CD4-positive, alpha-beta T cell treated with Interleukin-17A for 1 hour (primary cell): ENCODE measurements at places on chromosomes 11 and 22.

GRCh38 chr22:41177622-41178424, 27.3 kb upstream of the L3MBTL2 start:
- DNase-seq, result no peak

DNA sequence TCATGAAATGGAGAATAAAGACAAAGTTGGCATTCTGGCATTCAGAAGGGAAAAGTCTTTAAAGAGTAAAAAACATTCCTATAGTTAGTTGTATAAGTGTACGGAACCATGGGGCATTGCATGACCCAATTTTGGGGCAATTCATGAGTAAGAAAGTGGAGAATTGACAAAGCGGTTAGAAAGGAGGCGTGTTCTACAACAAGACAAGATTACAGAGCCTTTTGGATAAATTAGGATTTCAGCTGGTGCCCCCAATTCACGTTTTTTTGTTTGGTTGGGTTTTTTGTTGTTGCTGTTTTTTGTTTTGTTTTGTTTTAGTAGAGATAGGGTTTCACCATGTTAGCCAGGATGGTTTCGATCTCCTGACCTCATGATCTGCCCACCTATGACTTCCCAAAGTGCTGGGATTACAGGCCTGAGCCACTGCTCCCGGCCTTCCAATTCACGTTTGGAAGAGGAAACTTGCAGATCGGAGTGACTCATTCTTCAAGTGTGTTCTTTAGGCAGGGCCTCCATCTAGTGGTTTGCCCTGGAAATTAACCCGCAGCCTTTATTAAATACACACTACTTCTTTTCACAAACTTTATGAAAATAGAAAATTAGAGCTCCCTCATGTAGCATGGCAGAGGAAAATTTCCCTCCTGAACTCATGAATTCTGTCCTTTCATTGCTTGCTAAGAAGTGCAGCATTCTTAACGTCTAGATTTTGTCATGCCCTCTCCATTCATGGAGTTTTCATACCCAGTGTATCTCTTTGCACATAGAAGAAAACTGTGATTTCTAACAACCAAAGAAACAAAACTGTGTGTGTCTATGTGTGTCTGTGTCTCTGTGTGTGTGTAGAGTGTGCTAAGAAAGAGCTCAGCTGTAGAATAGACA, 118.1 kb downstream of the BBOX1 start:
- DNase-seq, result no peak

- DNase-seq, result peak; percentile 29
Observed at GRCh38 chr11:110430267-110431050, 711 bp downstream of the FDX1 start.

DNA sequence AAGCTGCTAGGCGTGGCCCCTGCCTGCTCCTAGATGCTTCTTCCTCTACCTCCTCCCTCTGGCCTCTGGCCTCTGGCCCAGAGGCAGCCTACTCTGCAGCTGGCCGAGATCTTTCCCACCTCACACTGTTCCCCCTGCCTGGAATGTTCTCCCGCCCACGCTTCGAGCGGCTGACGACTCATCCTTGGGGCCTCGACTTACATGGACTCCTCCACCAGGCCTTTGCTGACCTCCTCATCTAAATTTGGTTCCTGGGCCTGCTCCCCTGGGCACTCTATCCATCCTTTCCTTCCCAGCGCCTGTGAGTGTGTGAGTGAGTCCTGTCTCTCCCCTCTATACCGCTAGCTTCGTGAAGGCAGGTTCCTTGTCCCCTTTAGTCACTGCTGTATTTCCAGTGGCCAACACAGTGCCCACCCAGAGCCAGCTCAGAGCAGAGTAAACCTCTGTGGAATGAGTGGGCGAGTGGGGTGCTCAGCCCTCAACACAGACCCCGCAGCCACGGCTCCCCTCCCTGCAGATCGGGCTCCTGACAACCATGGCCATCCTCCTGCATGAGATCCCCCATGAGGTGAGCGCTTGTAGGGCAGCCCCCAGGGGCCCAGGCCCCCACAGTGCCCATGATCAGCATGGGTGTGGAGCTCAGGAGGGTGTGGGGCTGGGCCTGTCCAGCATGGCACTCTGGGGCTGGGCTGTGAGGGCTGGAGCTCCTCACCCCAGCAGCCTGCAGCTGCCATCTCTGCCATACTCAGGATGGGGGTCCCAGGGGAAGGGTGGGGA, 5.7 kb downstream of the SLC39A13 start:
- DNase-seq, result no peak

DNA sequence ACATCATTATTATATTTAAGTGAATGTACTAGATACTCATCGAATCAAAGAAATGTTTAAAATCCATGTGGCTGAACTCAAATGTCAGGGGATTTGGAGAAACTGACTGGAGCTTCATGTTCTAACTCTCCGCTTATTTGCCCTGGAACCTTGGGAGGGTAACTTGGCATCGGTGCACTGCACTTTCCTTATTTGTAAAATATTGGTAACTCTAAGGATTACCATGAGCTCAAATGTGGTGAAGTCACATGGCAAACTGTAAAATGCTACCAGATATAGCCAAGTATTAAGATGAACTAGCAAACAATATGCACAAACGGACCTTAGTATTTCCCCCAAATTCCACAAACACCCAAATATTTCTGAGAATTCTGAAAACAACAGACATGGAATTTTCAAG, 75.6 kb downstream of the ETS1 start:
- peak; percentile 4 for DNase-seq

- no peak for DNase-seq
Observed at GRCh38 chr22:26079009-26079408, 90.3 kb upstream of the SEZ6L start.

DNA sequence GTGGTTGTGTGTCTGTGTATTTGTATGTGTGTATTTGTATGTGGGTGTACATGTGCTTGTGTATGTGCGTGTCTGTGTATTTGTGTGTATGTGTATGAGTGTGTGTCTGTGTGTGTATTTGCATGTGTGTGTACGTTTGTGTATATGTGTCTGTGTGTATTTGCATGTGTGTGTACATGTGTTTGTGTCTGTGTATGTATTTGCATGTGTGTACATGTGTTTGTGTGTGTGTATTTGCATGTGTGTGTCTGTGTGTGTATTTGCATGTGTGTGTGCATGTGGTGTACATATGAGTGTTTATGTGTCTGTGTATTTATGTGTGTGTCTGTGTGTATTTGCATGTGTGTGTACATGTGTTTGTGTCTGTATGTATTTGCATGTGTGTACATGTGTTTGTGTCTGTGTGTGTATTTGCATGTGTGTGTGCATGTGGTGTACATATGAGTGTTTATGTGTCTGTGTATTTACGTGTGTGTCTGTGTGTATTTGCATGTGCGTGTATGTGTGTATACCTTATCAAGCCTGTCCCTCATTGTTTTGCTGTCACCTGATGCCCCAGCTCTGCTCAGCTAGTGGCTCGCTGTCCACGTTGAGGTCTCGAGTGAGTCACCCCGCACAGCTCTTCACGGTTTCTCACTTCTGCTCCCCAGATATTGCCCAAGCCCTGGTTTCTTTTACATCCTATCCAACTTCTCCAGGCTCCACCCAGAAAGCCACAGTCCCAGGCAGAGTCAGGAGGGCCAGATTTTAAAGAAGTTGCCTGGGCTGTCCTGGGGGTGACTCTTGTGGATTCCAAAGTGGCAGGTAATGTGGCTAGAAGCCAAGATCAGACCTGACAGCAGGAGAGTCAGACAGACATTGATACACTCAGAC, 15.2 kb downstream of the MB start:
- DNase-seq, result peak; percentile 7

GRCh38 chr11:122751292-122752070, 86.8 kb upstream of the CRTAM start:
- no peak for DNase-seq

DNA sequence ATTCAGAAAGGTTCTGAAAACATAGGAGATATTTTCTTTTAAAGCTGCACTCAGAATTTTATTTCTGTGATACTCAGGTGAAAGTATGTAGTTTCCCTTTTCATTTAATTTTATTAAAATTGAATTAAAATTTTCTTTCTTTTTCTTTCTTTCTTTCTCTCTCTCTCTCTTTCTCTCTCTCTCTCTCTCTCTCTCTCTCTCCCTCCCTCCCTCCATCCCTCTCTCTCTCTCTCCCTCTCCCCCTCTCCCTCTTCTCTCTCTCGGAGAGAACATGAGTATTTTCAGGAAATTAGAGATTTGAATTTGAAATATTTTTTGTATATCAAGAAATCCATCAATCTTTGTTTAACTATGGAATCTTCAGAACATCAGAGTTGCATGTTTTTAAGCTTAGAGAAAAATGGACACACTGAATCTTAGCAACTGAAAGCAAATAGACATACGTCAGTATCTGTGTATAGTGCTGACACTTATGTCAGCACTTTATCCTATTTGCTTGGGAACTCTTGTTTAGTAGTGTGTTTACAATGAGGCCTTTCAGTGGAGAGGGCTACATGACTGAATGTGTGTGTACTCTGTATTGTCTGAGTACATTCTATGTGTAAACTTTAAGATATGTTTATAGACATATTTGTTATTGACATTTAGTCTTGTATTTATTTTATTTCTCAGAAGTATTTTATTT, 44.5 kb downstream of the PDE3B start:
- DNase-seq, result peak; percentile 13

DNA sequence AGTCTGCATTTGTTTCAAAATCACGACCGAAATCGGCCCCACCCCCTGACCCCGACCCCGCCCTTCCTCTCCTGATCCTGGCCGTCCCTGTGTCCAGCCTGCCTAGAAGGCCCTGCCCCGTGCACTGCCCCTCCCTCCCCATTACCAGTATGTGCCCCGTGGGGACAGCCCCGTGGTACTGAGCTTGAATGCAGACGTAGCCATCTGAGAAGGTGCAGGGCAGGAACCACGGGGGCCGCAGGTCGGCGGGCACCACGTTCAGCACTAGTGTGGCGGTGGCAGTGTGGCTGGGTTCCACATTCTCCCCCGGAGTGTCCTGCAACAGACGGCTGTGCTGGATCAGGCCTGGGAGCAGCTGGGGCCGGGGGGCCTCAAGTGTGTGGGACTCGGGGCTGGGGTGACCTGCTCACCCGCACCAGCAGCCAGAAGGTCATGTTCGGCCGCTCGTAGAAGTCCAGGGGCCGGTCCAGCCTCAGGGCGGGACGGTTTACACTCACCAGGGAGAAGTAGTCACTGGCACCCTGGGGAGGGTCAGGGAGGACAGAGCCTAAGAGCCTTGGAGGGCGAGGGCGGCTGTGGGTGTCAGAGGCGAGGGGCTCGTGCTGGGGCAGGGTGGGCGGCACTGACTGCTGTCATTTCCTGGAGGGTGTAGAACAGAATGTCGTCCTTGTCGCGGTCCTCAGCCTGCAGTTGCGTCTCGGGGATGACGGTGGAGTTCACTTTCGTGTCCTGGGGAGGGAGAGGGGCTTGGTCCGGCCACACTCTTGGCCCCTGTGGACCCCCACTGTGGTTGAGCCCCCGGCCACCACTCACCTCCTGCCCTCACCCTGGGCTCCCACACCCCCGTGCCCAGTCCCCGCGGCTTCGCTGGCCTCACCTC, 3.6 kb downstream of the CDHR5 start:
- DNase-seq, result no peak

GRCh38 chr11:122793515-122793914, 44.8 kb upstream of the CRTAM start:
- DNase-seq, result no peak

- DNase-seq, result no peak
Observed at GRCh38 chr22:39983346-39983745, 11.4 kb upstream of the FAM83F start.

GRCh38 chr11:74316772-74317505, 5.5 kb upstream of the P4HA3 start:
- DNase-seq, result no peak

DNA sequence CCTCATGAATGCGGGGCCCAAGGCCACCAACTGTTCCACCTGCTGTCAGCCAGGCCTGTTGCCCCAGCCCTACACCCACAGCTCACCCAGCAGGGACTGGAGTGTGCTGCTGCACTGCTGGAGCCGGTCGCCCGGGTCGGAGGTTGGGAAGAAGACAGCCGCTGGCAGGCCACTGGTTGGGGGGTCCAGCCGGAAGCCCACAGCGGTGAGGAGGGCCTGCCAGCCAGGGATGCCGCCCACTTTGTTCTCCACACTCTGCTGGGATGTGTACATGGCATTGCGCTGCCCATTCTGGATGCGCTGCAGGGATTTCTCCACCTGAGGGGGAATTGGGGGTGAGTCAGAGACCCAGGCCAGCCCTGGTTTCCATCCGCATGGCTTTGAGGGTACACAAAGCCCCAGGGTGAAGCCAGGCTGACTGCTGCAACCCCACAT, 74.2 kb upstream of the PITPNB start:
- DNase-seq, result no peak

DNA sequence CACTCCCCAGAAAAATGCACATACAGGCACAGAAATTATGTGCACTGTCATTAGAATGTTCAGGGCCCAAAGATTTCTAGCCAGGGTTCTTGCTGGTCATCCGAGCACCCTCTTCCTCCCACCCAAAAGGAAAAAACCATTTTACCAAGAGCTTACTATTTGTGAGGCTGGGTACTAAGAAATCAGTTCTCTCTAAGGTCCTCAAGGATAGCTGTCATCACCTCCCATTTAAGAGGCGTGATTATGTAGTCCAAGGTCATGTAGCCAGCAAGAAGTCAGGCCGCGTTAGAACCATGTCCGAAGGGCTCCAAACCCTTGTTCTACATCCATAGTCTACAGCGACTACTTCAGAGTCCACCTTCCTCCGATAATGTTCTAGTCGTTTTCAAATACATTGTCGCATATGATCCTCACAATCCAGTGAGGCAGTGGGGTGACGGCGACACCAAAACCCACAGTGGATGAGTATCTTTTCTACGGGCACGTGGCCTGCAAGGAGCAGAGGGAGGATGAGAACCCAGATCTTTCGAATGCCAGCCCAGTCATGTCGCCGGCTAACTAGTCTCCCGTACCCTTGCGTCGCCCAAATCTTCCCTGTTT, 634 bp downstream of the TIMM8B start:
- peak; percentile 34 for DNase-seq

DNA sequence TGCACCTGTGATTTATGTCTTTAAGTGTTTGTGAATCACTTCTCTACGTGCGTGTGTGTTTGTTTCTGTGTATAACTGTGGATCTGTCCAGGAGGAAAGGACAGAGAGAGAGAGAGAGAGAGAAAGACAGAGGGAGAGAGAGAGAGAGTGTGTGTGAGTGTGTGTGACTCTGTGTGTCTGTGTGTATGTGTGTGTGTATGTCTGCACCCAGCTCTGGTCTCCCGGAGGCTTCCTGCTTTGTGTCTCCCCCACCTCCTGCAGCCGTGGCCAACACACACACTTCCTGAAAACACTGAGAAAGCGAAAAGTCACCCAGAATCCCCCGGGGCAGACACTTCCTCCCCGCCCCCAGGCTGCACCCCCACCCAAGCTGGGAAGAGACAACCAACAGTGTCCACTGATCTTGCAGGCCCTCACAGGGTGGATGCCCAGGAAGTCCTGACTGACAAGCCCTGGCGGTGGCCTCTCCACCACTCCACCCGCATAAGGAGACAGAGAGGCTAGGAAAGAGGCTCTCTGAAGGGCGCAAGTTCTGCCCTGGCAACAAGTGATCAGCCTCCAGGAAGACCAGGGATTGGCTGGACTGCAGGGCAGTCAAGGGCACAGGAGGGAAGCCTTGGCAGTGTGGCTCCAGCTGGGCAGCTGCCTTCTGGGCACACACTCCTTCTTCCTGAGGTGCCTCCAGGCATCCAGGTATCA, 30.0 kb downstream of the ARAP1 start:
- DNase-seq, result peak; percentile 91

GRCh38 chr11:94838027-94838731, 70.0 kb downstream of the AMOTL1 start:
- no peak for DNase-seq

- DNase-seq, result no peak
Observed at GRCh38 chr11:112002491-112003216, 22.6 kb upstream of the DLAT start.

- peak; percentile 82 for DNase-seq
Observed at GRCh38 chr11:128304666-128305485, 282.5 kb downstream of the ETS1 start.

GRCh38 chr11:30921811-30922210, 335.7 kb upstream of the MPPED2 start:
- no peak for DNase-seq
